Forelimb muscle (tissue), 1 donor: ENCODE measurements at places on chromosomes 3 and 15. TPM values are rescaled to one million over a fixed set of nuclear protein-coding genes. Genes with fewer than 3 reads are reported as not detected.

RARB gene
- 10.5 TPM for polyA plus RNA-seq

BLM gene
- polyA plus RNA-seq, result 4.8 TPM

DNA sequence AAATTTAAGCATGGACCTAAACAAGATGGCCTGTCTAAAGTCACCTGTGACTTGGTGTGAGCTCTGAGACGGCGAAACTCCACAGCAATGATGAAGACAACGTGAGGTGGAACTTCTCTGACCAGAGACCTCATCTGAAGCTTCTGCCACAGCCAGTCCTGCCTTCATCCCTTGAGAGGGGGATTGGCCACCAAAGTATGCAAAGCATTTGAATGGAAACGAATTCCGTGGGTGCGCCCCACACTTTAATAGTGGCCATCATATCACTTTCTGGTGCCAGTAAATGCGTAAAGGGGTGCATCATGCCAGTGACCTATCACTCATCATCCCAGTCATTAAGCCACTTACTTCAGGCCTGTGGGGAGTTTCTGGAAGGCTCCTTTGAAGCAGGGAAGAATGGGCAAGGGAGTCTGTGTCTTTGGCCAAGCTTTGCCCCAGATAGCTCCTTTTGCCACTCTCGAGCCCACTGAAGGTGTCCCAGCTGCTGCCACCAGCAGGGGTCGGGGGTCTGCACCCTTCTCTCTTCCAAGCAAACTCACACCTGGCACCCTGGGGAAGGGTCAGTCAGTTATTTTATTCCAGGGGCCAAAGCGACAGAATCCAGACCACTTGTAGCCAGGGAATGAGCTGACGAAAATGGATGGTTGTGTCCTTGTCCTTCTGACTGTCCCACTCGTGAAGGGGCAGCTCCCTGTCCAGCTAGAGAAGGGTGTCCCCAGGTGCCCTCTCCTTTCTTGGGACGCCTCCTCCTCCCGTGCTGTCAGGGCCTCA, 17.7 kb downstream of the MUC20 start:
- no peak for DNase-seq

FMN1 gene
- polyA plus RNA-seq, result 0.90 TPM

IL17RE gene
- 1.8 TPM for polyA plus RNA-seq

- DNase-seq, result no peak
These were observed 28.2 kb downstream of the DUOX1 start for GRCh38 chr15:45157974-45158373.

DNA sequence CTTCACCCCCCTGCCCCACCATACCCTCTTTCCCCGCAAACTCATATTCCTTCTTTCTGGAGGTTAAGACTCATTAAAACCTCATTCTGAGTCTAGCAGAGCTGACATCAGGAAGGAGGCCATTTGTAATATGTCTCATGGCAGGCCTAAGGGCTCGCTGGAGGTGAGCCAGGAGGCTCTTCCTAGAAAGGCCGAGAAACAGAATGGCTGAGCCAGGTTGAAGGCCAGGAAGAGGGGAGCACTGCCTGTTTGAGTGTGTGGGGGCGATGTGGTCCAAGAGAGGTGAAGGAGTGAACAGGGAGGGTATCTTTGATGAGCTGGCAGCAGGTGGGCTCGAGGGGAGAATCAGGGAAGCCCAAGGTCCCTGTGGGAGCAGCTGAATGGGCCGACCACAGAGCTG, 317.3 kb downstream of the TLE3 start:
- DNase-seq, result no peak

PATL2 gene
- 0.78 TPM for polyA plus RNA-seq

- no peak for DNase-seq
These were observed 769.5 kb downstream of the AGBL1 start for GRCh38 chr15:86849136-86849535.

ZPLD1 gene
- polyA plus RNA-seq, result not detected

ADAMTSL3 gene
- polyA plus RNA-seq, result 33.1 TPM

GRCh38 chr15:81612631-81613030, 238.6 kb upstream of the TMC3 start:
- DNase-seq, result no peak

SLC28A2 gene
- 0.13 TPM for polyA plus RNA-seq

KBTBD12 gene
- 25.6 TPM for polyA plus RNA-seq

IGF2BP2 gene
- polyA plus RNA-seq, result 38.3 TPM

- no peak for DNase-seq
These were observed 63.3 kb downstream of the ROBO2 start for GRCh38 chr3:77102951-77103769.

RAB27A gene
- 5.8 TPM for polyA plus RNA-seq

NCK1 gene
- 29.4 TPM for polyA plus RNA-seq

DNA sequence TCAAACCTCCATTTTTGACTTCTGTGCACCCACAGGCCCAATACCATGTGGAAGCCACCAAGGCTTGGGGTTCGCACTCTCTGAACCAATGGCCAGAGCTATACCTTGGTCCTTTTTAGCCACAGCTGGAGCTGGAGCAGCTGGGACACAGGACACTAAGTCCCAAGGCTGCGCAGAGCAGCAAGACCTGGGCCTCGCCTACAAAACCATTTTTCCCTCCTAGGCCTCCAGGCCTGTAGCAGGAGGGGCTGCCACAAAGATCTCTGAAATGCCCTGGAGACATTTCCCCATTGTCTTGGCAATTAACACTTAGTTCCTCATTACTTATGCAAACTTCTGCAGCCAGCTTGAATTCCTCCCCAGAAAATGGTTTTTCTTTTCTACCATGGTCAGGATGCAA, 81.3 kb downstream of the ZMAT3 start:
- DNase-seq, result no peak

LSAMP gene
- 4.5 TPM for polyA plus RNA-seq

DNA sequence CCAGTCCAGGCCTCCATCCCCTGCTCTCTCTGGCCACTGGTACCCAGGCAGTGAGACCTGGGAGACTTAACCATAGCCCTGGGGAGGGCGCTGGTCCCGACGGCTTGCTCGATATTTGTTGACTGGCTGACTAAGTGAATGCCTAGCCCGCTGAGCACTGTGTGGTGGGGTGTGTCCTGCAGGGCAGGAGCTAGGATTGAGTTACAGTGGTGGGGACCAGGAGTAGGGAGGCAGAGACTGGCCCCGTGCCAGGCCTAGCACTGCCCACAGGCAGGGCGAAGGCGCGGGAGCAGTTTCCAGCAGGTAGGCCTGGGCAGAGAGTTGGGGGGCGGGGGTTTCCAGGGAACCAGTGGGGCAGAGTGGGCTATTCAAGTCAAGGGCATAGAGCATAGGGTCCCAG, at the start of gene VILL:
Gene VILL (plus strand): TSS at position 260 of the 400 bp plus-strand sequence. CDS start 2,887 bp downstream, outside the sequence.
- DNase-seq, result no peak

GRCh38 chr15:87746333-87746732, 510.2 kb downstream of the NTRK3 start:
- no peak for DNase-seq

DNA sequence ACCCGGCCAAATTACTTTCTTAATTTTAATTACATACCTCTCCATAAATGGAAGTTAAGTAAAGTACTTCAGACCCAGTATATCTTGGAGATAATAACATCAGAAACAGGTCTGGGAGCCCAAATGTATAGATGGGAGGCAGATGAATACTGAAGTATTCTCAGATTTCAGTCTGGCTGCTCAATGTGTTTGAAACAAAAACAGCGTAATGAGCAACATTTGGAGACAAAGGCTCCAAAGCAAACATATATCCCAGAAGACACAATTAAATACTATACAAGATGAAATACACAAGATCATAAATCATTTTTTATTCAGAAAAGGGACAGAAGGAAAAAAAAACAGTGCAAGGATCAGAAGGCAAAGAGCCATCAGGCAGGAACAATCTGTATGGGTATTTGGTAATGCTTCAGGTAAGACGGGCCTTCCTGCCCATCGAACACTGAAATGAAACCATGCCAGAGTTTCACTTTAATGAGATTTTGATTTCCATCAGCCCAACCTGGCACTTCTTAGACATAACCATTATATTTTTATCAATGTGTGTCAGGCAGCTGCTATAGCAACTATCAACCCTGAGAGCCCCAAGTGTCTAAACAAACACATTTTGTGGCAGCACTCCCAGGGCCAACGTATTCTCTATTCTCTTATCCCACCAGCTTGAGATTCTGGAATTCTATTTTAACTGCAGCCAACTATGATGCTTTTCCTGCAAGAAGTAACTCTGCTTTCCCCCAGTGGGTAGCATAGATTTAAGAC, 210.8 kb downstream of the STT3B start:
- DNase-seq, result no peak

DNA sequence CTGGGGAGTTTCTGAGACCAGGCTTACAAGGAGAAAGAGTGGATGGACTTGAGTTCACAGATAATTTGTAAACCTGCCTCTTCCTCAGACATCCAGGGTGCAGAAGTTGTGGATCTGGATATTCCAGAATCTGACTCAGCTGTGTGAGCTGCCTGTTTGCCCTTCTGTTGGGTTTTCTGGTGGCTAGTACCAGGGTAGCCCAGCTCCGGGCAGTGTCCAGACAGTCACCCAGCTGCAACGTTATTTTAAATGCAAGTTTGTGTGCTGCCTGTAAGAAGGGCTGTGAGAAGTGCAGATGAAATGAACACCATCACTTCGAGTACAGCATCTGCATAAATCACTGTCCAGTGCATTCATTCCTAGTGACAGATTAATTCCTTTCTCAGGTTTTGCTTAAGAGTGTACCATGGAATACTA, 1053.0 kb downstream of the TUSC7 start:
- no peak for DNase-seq

DNA sequence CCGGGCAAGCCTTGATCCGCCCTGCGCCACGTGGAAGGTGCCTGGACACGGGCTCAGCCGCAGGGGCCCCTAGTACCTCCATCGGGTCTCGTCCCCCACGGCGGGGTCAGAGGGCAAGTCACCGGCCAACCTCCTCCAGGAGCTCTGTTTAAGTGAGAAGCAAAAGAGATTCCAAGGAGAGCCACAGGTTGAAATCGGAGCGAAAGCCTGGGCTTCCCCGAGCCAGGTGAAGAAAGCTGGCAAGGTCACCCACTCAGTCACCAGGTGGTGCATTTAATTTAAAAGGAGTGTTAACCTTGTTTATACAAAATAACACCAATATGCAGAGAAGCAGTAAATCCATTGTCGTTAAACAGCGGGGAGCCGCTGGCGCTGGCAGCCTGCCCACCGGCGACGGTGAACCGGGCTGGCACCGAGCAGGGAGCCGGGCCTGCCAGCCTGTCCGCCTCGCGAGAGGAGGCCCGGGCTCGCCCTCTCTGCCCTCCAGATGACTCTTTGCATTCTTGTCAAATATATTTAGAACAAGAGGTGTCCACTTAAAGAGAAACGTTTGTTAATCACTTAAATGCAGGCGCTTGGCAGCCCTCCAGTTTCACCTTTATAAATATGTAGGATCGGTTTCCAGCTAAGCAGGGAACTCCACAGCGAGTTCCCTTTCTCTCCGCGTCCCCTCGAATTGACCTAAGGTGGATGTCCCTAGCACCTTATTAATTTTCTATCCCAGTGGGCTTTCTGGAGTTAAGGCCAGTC, 277.3 kb upstream of the NR2F2 start:
- no peak for DNase-seq

GRCh38 chr15:63185206-63185605, 4.2 kb upstream of the RAB8B start:
- no peak for DNase-seq

DNAJB11 gene
- 31.0 TPM for polyA plus RNA-seq

GRCh38 chr3:71299160-71299559, 284.4 kb downstream of the FOXP1 start:
- DNase-seq, result no peak

DNA sequence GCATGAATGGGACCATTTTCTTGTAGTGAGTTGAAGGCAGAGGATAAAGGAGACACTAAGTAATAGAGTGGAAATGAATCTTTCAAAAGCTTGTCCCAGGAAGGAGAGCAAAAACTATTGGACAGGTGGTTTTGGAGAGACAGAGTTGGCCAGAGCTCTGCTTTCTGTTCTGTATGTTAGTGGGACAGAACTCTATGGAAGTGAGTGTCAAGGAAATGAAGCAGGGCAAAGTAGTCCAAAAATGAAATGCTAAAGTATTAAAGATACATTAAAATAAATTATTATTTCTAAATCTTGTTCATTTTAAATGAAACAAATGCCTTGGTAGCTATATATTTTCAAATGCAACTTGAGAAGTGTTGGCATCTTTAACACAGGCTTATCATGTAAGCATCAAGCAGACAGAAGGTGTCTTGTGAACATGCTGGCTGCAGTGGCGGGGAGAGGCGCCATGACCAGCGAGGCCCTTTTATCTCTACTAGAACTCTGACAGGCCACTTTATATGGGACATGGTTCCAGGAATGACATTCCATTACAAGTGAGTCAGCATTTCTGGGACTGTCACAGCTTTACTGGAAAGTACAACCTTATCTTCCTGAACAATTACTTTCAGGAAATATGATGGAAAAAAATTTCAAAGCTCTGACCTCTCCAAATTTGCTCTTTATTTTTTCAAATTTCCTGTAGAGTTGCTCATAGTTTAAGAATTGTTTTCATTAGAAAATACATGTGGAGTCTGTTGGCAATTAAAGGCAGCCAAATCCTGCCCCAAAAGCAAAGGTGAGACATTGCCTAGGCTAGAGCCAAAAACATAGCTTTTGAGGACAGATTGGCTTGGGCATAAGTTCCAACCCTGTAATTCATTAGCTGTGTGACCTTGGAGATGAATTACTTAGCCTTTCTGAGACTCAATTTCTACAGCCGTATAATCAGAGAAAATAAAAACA, 106.5 kb downstream of the ECT2 start:
- DNase-seq, result no peak

DNA sequence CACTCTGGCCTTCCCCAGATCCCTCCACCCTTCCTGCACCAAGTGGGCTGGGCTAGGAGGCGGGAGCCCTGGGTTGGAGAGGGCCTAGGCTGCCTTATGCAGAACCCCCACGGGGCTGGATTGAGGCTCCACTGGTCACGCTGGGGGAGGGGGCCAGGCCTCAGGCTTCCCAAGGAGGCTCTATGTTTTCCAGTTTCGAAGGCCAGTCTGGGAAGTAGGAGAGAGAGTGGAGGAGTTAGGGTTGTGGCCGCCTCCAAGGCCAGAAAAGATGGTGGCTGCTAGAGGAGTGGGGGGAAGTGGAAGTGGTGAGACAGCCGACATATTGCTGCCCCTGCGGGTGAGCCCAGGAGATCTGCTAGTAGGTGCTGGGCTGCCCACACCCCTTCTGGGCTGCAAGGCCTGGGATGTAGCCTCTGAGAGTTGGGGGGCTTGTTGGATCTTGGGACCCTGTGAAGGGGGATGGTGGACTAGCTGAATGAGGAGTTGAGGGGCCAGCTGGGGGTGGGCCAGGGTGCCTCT, 1.2 kb downstream of the GNAI2 start:
- DNase-seq, result no peak

DNA sequence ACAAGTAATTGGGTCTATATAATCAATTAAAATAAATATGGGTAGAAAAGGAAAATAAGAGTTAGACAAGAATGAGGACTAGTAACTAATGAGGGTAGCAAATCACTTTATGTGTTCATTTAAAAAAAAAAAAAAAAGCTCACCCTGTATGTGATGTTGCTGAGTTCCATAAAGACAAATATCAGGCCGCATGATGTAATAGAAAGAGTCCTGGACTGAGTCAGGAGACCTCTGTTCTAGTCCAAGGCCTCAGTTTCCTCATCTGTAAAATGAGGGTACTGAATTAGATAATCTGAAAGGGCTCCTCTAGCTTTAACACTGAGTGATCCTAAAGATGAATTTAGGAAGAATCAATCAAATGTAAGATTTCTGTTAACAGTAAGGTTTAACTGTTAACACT, 117.6 kb downstream of the TBL1XR1 start:
- DNase-seq, result no peak

- DNase-seq, result no peak
These were observed 22.6 kb downstream of the PDZRN3 start for GRCh38 chr3:73602170-73602569.
